ENCODE measurements at places on chromosomes 5 and 9.

DNA sequence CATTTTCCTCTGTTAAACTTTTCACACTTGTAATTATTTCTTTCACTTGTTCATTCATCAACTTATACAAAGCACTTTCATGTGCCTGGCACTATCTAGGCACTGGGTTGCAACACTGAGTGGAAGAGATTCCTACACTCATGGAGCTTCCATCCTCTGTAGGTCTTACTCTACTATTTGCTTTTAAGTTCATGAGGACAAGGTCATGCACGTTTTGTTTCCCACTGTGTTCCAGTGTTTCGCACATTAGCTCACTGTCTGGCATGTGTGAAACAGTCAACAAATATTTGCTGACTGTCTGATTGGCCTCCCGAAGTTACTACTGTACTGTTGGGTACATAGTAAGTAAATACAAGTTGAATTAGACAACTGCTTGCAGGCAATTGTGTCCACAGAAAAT lies 87.9 kb upstream of the IFNK start:
- DNase-seq, result no peak

DNA sequence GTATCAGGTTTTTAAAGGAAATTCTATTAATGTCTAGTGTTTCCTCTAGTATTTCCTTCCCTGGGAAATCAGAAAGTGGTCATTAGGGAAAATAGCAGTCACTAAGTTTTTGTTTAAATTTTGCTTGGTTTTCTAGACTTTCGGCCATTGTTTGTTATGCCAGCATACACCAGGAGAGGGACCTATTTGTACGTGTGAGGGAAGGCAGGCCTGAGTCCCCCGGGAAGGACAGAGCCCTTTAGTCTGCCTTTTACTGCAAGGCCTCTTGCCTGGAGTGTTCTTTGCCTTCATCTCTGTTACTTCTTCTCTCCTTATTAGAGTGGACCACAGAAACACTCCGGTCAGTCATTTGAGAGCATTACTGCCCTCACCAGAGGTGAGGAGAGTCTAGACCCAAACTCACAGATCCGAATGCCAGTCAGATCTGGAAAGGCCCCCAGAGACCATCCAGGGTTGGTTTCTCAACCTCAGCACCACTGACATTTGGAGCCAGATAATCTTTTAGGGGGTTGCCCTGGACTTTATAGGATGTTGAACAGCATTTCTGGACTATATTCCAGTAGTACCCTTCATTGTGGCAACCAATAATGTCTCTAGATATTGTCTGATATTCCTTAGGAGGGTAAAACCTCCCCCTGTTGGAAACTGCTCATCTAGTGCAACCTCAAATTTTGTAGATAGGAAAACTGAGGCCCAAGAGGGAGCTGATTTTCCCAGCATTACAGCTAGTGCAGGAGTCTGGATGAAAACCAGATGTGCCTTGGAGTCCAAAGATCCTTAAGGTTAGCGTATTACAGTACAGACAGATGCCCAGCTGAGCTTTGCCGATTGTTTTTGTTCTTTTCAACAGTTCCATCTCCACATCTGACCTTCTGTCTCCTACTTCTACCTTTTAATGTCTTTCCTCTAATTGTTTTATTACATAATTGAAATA lies 93.0 kb upstream of the NIPAL4 start:
- DNase-seq, result no peak

DNA sequence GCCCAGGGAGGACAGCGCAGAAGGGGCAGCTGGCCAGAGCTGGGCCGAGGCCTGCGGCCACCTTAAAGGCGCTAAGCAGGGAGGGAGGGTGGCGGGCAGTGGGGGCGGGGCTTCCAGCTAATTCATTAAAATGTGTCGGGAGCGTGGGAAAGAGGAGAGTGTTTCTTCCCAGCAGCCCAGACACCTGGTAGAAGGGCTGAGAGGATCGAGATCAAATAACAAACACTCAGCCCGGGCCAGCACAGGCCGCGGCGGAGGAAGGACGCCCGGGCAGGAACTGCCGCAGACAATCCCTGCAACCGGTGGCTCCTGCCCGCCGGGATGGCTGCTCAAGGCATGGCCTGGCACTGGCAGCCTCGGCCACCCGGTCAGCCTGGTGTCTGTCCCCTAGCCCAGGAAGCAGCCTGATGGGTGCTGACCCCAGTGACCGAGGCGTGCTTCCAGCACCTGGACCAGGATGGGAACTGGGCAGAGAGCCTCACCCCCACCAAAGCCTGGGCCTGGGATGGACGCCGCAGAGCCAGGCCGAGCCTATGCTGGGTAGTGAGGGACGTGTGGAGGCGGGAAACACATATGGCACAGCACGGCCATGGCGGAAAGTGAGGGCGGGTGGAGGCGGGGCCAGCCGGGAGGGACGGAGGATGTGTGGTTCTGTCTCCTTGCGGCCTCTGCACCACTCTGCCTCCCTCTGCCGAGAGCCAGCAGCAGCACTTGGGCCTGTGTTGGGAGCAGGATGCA lies 3.2 kb upstream of the NRARP start:
- DNase-seq, result no peak

DNA sequence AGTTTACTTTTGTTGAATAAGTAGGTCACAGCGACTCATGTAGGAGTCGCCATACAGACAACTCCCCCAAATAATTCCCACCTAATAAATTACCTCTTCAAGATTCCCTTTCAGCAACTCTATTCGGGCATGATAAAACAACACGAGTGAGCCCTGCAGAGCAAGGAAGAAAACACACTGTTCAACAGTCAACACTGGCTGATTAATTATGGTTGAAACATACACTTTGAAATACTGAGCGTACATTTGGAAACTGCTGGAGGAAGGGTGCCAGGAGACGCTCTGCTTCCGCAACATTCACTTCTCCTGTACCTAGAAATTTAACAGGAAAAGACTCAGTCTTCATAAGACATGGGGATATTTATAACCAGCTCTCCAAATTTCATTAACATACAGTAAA lies 117.5 kb downstream of the TTC39B start:
- DNase-seq, result no peak

- no peak for DNase-seq
These were observed 71.5 kb downstream of the ABCA1 start for GRCh38 chr9:104856413-104856941.

- peak; percentile 10 for DNase-seq
These were observed 24.1 kb upstream of the PCSK5 start for GRCh38 chr9:75866273-75866871.

GRCh38 chr5:123207852-123208251 lies 118.8 kb downstream of the PRDM6 start:
- DNase-seq, result no peak

DNA sequence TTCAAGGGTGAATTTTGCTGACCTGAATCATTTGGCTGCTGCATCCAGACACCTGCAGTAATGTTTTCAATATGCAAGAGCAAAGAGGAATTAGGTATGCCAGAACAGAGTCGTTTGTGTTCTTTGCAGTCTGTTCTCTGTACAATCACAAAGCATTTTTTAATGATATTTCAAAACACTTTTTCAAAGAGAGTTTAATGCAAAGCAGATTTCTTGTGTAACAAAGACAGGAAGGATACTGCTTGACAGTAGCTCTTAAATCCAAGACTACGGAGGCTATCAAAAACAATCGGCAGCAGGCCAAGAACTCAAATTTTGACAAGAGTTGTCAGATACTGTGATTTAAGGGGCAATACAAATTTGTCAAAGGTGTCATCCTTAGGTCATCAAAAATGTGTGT lies 341.9 kb downstream of the GADD45G start:
- no peak for DNase-seq

DNA sequence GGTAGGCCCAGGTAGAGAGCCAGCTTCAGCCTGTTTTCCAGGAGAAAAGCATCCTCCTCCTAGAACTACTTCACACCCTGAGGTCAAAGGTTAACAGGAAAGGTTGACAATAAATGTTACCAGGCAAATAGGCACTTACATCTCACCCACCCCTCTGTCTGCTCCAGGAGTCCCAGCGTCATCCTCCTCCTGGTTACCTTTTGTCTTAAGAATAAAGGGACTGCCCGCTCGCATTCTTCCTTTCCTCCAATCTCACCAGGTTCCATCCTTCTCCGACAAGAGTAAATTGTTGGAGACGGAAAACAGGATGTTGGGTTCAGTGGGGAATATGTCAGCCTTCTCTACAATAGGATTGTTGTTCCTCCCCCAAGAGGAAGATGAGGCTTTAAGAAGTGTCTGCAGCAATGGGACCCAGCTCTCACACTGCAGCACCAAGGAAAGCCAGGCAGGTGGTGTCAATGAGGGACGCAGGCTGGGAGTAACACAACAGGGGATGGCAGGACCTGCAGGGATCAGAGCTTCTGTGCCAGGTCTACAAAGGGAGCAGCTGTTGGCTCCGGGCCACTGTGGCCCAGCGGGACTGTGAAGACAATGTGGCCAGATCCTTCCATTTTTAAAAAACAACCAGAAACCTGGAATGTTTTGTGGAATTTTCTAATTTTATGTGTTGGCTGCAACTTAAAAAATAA lies 29.0 kb downstream of the FAT2 start:
- DNase-seq, result no peak

- DNase-seq, result no peak
These were observed 32.5 kb downstream of the GSN start for GRCh38 chr9:121300283-121301119.

- no peak for DNase-seq
These were observed 348.9 kb downstream of the ARHGEF28 start for GRCh38 chr5:73974871-73975360.

- DNase-seq, result no peak
These were observed 2.3 kb downstream of the TTF1 start for GRCh38 chr9:132404228-132404881.

DNA sequence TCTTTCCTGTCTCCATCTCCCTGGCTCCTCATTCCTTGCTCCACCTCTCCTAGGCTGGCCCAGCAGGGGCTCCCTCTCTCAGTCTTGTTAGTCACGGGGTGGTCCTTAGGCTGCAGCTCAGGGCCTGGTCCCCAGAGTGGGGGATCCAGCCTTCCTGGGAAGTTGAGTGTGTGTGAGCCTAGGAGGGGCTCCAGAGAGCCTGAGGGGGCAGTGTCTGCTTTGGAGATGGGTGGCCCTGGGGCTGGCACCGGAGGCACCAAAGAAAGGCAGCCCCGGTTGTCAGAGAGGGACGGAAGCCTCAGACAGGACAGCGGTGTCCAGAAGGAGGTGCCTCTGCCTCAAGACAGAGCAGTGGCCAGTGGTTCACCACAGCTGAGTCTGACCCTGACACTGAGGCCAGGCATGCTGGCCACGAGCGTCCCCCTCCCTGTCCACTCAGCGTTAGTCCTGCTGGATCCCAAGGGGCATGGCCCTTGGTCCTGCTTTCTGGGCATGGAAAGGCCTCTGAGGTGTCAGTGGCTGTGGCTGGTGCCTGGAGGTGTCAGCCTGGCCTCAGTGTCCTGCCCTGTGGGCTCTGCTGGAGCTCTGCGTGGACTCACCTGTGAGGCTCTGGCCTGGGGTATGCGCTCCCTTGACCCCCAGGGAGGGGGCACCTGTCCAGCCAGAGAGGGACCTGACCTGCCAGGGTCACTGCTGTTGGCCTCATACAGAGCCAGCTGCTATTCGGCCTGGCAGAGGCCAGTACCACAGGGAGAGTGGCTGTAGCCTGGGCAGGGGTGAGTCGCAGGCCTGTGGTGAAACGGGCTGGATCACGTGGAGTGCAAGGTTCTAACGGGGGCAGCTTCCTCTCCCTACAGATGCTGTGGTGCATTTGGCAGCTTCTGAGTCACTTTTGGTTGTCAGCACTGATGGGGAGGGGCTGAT lies 130.6 kb downstream of the CACNA1B start:
- DNase-seq, result no peak

- no peak for DNase-seq
These were observed 20.2 kb upstream of the MTMR12 start for GRCh38 chr5:32332966-32333365.

DNA sequence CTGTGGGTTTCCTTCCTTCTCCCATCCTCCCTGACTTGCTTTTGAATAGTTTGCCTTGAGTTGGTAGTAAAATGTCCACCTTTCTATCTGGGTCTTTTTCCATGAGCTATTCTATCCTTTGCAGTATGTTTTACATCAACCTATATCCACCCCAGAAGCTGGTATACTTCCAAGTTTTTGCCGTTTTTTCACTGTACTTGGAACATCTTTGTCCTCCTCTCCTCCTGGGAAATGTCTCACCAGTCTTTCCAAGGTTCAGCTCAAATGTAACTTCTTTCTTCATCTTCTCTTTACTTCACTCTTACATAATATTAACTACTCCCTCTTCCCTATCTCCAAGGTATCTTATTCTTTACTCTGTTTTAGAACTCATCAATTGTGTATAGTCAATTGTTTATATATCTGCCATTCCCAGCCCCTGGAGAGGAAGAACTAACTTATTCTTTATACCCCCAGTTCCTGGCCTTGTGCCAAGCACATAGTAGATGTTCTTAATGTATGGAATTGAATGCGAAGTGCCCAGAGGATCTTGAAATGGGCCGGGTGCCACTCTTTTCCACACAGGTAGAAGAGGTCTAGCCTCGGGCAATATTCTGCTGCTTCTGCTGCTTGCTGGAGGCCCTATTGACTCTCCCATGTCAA lies 34.9 kb upstream of the SLC1A3 start:
- no peak for DNase-seq

- DNase-seq, result no peak
These were observed 9.9 kb downstream of the TEK start for GRCh38 chr9:27118916-27119315.

- DNase-seq, result no peak
These were observed 99.3 kb downstream of the ACTBL2 start for GRCh38 chr5:57383093-57383861.

DNA sequence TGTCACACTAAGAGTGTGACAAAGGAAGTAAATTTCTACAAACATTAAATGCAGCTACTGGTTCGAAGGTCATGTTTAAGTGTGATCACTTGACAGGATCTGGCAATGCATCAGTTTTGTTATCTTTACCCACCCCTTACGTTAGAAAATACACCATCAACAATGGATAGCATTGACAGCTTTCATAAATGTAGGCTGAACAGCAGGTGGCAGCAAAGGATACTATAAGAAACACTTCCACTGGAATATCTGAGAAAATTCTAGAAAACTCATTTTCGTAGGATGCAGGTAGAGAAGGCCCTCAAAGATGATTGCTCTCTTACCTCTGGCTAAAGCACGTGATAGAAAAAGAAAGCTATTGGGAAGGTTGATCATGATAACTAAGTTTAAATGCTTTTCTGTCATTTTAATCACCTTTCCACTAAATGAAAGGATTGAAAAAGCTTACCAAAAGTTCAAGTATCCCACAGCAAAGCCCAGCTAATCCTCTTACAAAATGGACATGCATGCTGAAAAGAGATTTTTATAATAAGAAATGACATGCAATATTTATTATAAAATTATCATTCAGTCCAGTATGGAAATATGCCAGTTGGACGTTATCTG lies 292.5 kb downstream of the PARP8 start:
- DNase-seq, result no peak
